ENCODE measurements at places on chromosomes 1 and 21.

- DNase-seq = no peak
Observed at GRCh38 chr1:113947388-113948107, 18.4 kb downstream of the HIPK1 start.

GRCh38 chr1:205429762-205430695 is 8.2 kb upstream of the LEMD1 start:
- DNase-seq = no peak

- DNase-seq = no peak
Observed at GRCh38 chr21:39720126-39720778, 24.7 kb upstream of the IGSF5 start.

DNA sequence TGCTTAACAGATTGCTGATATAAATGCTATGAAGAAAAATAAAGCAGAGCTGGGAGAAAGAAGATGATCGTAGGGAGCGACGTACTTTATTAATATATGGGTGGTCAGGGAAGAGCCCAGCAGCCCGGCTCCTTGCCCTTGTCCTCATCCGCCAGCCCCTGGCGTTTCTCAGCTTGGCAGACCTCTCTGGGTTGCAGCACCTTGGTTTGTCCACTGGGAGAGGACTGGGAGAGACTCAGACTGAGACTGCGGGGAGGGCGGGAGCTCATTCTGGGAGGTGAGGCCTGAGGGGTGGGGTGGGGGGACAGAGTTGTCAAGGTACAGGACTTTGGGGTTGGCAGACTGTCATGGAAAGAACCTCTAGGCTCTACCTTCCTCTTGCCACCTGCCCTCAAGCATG is 3.3 kb upstream of the S100A3 start:
- DNase-seq = no peak

DNA sequence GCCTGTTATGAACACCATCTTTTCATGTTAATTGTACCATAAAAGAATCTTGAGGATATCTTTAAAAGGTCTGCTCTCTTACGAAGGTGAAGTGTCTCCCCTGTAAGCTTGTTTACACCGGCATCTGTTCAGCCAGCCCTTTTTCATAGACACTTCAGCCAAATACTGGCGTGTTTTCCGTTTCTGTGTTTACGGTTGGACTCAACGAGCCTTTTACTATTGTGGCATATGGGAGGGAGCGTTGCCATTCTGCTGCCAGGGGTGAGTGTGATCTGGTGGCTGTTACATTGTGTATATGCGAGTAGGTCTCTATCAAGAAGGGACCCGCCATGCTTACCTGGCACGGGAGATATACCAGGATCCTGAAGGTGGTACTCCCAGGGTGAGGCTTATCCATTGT is 433.8 kb downstream of the CAMTA1 start:
- DNase-seq = no peak

GRCh38 chr1:19817160-19817559 is 2.1 kb upstream of the RNF186 start:
- no peak for DNase-seq

DNA sequence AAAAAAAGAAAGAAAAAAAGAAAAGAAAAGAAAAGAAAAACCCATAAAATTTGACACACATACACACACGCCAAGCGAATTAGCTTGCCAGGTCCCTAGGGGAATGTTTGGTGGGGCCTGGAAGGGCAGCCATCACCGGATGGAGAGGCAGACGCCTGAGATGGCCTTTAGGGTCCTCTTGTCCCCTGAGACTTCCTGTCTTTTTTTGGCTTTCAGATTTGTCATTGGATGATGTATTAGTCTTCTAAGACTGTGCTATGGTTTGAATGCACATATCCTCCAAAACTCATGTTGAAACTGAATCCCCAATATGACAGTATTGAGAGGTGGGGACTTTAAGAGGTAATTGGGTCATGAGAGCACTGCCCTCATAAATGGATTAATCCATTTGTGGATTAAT is 211.8 kb downstream of the TOMM20 start:
- no peak for DNase-seq

DNA sequence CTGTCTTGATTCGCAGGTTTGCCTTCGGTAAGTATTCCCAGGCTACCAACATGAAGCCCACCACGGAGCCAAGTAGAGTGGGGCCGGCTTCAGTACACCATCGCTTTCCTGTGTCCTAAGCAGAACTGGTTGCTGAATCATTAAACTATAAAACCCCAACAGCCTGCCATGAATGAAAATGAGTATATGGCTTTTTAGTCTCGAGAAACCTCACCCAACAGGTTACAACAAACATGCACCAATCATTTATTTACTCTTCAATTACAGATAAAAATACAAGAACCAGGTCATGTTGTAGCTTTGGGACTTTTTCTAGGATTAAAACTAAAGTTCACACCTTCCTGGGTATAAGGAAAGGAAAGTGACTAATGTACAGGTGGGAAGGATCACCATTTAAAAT is 7.6 kb downstream of the TMPRSS2 start:
- DNase-seq = no peak

DNA sequence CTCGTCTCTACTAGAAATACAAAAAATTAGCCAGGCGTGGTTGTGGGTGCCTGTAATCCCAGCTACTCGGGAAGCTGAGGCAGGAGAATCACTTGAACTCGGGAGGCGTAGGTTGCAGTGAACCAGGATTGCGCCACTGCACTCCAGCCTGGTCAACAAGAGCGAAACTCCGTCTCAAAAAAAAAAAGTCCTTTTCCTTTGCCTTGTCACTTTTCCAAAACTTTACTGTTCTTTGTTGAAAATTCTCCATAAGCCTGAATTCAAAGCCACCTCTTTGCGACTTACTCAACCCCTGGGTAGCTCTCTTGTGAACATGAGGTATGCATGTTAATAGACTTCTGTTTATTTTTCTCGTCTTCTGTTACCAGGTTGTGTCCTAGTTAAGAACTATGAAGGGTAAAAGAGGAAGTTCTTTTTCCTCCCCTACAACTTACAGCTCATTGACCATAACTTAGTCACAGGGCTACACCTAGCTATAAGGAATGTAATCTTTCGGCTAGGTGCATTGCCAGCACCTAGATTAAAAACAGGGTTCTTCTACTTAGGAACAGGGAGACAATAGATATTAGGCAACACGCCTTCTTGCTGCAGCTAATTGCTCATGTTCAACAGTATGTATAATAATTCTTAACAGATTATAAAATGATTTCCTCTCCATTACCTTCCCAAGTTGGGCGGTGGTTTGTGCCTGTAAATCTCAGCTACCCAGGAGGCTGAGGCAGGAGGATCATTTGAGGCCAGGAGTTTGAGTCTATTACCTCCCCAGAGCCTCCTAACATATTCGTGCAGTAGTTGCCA is 40.9 kb downstream of the PTAFR start:
- DNase-seq = no peak

DNA sequence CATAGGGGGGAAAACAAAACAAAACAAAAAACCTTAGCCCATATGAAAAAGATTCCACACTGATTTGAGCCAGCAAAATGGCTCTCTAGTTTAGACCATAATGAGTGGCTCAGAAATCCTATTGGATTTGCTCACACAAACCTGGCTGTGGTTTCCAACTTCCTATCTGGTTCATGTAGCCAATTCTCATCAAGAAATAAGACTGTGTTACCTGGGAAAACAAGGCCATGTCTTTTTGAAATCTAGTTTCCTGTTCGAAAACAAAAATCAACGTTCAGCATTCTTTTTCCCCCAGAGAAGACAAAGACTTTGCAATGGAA is 69.2 kb downstream of the TBX15 start:
- DNase-seq = no peak

GRCh38 chr1:51861669-51862068 is 16.9 kb downstream of the NRDC start:
- DNase-seq = no peak

DNA sequence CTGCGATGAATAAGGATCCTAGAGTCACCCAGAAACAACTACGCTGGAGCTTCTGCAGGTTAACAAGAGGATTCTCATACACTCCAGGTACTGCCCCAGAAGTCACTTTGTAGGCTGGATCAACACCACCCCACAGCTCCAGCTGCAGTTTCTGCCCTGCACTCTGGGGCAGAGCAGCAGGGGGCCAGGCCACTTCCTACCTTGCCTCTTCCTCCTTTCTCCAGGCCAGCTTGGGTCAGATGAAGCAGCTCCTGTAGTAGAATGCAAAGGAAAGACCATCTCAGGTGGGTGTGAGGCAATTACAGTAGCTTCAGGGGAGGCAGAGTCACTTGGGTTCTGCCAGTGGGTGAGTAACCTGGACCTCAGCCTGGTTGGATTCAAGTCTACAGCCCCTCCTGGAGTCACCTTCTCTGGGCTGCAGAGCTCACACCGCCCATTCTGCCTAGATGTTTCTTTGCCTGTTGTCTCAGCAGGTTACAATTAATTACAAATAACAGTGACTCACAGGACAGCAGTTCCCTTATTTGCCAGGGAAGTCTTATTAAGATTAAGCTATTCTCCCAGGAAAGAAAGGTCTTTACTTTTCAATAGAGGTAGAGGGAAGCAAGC is 24.4 kb upstream of the BCAR3 start:
- DNase-seq = no peak

DNA sequence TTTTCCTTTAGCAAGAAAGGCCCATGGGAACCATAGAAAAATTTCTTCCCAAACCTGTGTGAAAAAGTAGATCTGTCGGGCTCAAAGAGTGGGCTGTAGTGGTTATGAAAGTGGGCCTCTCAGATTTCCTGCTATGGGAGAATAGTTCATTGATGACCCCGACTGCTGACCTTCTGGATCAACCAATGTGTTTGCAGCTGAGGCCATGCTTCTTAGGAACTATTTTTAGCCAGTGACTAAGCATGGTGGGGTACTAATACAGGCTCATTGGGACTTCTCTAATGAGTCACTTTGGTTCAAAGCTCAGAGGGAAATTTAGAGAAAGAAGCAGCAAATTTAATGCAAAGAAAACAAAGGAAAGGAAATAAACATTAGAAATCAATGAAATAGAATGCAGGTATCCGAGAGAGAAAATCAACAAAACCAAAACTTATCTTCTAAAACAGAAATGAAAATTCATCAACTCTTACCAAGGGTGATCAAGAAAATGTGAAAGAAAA is 12.6 kb upstream of the PSMA5 start:
- no peak for DNase-seq

DNA sequence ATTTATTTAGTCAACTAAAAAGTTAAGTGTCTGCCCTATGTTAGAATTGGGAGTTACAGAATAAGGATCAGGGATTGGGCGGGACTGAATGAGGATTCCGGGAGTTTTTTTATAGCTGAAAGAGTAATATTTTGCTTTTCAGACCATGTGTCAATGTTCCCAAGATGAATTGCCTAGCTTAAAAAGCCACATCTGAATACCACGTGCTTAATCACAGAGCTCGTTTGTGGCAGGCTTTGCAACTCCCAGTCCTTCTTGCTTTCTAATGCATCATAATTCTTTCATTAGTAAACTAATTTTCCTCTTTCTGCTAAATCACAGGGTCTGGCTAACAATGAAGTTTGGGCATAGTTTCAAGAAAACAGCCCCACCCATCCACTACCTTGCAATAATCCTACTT is 4.2 kb upstream of the BCL10 start:
- DNase-seq = no peak

- DNase-seq = no peak
Observed at GRCh38 chr1:41662765-41663437, 178.4 kb upstream of the EDN2 start.

GRCh38 chr21:36852864-36853263 is 113.6 kb downstream of the HLCS start:
- no peak for DNase-seq

DNA sequence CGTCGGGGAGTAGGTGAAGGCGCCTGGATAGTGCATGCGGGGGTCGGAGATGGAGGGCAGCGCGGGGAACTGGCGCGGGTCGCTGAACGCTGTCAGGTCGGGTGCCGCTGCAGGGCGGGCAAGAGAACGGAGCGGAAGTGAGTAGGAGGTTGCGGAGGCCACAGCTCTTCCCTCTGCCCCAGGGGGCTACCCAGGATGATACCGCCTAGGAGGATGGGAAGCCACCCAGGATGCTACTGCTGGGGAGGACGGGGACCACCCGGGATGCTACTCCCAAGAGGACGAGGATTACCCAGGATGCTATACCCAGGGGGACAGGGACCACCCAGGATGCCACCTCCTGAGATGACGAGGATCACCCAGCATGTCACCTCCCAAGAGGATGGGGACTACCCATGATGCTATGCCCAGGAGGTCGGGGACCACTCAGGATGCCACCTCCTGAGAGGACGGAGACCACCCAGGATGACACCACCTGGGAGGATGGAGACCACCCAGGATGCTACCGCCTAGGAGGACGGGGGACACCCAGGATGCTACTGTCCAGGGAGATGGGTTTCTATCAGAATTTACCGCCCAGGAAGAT is 123.8 kb downstream of the CLIC6 start:
- DNase-seq = no peak

DNA sequence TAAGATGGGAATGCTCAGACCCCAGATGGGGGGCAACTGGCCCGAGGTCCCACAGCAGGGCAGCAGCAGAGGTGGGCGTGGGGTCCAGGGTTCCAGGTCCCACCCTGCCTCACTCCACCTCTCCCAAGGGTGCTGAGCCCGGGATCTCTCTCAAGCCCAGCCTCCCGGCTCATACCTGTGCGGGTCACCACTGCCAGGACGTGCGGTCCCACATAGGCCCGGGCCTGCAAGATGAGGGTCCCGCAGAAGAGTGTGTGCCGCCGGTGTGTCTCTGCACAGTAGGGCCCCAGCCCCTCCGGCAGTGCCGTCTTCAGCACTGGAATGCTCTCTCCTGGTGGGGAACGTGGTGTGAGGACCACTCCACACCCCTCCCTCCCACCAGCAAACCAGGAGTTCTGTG is 14.9 kb downstream of the ATP13A2 start:
- no peak for DNase-seq

GRCh38 chr1:220341126-220341525 is 68.9 kb upstream of the RAB3GAP2 start:
- DNase-seq = no peak

DNA sequence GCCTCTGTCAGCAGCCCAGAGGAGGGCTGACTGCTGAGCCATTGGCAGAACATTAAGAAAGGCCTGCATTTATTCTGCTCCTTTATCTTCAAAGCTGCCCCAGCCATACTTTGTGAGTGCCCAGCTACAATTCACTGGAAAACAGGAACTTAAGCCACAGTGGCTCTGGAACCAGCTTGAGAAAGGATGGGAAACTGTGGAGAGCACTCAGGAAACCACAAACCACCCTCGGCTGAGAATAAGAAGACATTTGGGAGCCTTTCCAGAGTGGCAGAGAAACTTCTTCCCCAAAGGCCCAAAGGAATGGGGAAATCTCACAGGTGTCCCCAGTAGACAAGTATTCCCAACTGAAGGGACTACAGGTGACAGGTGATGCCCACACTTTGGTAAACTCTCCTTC is 1.8 kb downstream of the LAMB3 start:
- DNase-seq = no peak

GRCh38 chr21:15353546-15353945 is 288.7 kb upstream of the NRIP1 start:
- no peak for DNase-seq

- DNase-seq = no peak
Observed at GRCh38 chr1:228652116-228652515, 83.2 kb upstream of the RHOU start.

GRCh38 chr1:241171991-241172390 is 185.0 kb downstream of the RGS7 start:
- no peak for DNase-seq

- no peak for DNase-seq
Observed at GRCh38 chr1:9875636-9876000, 34.5 kb downstream of the CTNNBIP1 start.

- no peak for DNase-seq
Observed at GRCh38 chr1:19744886-19745285, 54.8 kb downstream of the TMCO4 start.

GRCh38 chr1:59678493-59679228 is 136.1 kb upstream of the HOOK1 start:
- no peak for DNase-seq

GRCh38 chr21:26597981-26598380 is 24.9 kb upstream of the CYYR1 start:
- no peak for DNase-seq
